ENCODE measurements at places on chromosomes 3 and 15.
A peak's percentile ranks its signal among the peaks of the same experiment; 100 is the strongest.

DNA sequence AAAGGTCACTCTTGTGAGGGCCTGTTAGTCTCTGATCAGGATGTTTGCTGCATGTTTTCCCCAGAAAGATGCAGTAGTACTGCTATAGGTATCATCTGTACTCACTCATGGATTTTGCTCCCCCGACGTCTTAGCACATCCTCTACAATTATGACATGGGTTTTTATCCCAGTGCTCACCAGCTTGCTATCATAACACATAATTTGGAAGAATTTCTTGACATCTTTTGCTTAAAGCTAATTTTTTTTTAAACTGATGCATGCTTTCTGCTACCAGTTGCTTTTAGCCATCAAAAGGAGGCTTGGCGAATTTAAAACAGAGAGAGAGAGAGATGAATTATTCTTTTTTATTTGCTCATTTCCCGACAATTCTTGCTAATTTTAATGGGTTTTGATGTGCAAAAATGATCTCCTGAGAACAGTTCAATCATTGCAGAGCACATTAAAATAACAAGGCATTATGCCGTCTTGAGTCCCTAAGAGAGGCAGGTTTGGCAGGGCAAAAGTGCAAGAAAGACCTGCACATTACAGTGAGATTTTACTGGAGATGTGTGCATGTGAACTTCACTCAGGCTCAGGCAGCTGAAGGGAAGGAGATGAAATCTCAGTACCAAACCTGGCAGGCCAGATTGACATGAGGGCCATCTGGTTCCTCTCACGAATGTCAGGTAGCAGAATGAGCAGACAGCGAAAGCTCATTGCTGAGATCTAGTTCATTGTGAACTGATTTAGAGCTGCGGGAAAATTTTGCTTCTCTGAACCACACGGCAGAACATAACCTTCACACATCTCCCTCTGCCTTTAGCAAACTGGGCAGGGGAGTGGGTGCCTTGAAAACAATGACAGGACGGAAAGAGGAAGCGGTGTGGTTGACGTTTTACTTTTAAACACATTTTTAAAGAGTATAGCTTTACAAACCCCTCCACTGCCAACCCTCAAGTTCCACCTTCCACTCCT lies 25.9 kb upstream of the GOLGA8B start:
- no peak for DNase-seq

DNA sequence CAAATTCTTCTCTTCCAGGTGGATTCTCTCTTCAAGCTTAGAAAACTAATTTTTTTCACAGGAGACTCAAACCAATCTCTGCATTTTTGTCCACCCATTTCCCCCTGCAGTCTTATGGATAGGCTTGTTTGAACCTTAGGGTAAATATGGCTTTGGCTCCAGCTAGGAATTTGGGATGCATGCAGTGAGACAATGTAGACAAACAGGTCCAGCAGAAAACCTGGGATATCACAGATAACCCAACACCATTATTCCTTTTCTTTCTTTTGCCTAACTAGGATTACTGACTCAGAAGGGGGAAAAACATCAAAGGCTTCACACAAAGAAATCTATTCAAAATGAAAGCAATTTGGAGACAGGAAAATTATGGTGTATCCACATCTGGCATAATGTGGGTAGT lies 11.2 kb upstream of the SEMA5B start:
- DNase-seq: no peak

GRCh38 chr3:140446734-140447133 lies 231.1 kb upstream of the TRIM42 start:
- no peak for DNase-seq

DNA sequence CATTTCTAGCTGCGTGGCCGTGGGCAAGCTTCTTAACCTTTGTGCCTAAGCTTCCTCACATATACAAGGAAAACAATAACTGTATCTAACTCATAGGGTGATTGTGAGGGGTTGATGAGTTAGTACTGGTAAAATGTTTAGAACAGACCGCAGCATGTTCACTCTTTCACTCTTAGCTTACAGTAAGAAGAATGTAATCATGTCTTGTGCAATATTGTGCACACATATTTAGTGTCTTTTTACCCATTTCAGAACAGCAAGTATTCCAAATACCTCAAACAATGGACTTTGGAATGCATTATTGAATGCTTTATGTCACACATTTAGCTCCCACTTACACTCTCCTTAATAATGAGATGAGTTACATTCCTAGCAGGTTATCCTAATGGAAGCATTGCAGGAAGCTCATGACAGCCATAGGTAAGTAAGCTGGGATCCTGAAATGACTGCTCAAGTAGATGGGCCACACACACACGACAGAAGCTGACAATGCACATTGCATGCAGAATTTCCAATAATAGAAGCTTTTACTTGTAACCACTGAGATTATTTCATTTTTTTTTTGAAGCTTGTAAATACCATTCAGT lies 468.9 kb upstream of the WNT5A start:
- no peak for DNase-seq

DNA sequence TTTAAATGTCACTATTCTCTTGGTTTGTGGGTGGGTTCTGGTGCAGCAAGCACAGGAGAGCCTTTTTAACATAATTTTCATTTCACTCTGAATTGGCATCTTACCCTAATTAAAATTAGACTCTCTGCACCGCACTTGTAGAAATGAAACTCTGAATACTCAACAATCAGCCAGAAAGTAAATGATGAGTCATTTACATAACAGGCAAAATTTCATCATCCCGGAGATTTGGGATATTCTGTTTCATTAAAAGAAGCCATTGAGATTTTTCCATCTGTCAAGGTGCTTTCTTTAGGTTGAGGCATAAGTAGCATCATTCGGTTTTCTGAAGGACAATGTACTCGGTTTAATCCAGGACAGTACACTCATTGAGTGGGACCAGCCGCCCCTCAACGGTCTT lies 111.0 kb downstream of the RFTN1 start:
- DNase-seq: no peak

- peak; percentile 59 for DNase-seq
These were observed 808 bp downstream of the BCL6 start for GRCh38 chr3:187744169-187745151.

GRCh38 chr3:23819599-23820360 lies 14.0 kb downstream of the UBE2E1 start:
- DNase-seq: no peak

DNA sequence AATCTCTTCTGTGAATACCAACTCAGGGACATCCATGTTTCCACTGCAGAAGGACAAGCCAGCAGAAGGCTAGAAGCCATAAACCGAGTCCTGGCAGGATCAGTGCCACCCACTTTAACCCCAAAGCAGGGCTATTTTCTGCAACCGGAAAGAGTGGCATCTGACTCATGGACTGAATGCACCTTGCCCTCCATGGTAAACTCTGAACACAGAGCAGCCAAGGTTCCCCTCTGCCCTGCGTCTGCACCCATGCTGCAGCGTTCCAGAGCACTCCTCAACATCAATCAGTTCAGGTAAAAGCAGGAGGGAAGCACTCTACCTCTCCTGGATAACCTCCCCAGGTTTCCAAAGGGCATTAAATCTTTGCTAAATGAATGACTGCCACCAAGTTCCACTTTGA lies 801 bp upstream of the NGRN start:
- DNase-seq: peak; percentile 33

DNA sequence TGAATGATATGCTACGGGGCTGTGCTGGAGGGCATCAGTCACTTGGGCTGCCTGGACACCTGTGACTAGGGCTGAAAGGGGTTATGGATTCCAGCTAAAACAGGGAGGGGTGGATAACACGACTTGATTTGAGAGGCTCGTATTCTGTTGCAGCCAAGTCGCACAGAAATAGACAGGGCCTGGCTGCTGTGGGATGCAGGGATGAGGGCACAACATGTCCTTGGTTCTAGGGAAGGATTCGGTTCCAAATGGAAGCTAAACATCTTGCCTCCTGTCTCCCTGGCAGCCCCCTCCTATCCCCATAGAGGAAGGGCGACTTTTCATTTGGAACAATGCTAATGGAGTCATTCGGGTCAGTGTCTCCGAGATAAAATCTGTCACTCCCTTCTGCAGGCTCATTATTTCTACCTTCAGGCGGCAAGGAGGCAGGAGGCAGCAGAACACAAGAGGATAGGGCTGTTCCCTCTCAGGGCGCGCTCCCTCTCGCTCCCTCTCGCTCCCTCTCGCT lies 433.8 kb upstream of the RBMS3 start:
- DNase-seq: no peak
